ENCODE measurements at places on chromosomes 7 and 10.
A peak's percentile ranks its signal among the peaks of the same experiment; 100 is the strongest.

- no peak for DNase-seq
These were observed 3.7 kb upstream of the PCOLCE start for GRCh38 chr7:100598425-100598824.

- no peak for DNase-seq
These were observed 12.4 kb upstream of the SEMA3A start for GRCh38 chr7:84207025-84207424.

GRCh38 chr7:12291870-12292269 is 80.8 kb downstream of the TMEM106B start:
- peak; percentile 9 for DNase-seq

GRCh38 chr10:96642973-96643372 is 56.2 kb upstream of the TM9SF3 start:
- peak; percentile 45 for DNase-seq

DNA sequence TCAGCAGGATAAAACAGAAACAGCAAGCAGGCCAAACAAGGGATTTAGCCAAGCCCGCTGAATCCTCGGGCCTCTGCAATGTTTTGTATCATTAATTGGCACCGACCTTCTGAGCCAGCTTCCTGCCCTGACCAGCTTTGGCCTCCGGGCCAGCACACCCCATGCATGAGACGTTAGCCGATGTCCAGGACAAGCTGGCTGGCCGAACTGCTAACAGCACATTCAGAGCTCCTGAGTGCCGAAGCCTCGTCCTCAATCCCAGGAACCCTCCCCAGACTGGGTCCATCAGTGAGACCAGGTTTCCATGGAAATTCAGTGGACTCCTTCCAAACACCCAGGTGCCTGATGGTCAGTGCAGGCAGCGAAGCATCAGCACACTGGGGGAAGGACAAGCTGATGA is 134.3 kb upstream of the PFKP start:
- DNase-seq: no peak

- peak; percentile 55 for DNase-seq
These were observed 5.4 kb downstream of the ZC3HAV1 start for GRCh38 chr7:139104091-139104450.

- DNase-seq: no peak
These were observed 807.1 kb upstream of the KCND2 start for GRCh38 chr7:119465798-119466305.

- no peak for DNase-seq
These were observed 41.7 kb downstream of the CTBP2 start for GRCh38 chr10:125118701-125119100.

DNA sequence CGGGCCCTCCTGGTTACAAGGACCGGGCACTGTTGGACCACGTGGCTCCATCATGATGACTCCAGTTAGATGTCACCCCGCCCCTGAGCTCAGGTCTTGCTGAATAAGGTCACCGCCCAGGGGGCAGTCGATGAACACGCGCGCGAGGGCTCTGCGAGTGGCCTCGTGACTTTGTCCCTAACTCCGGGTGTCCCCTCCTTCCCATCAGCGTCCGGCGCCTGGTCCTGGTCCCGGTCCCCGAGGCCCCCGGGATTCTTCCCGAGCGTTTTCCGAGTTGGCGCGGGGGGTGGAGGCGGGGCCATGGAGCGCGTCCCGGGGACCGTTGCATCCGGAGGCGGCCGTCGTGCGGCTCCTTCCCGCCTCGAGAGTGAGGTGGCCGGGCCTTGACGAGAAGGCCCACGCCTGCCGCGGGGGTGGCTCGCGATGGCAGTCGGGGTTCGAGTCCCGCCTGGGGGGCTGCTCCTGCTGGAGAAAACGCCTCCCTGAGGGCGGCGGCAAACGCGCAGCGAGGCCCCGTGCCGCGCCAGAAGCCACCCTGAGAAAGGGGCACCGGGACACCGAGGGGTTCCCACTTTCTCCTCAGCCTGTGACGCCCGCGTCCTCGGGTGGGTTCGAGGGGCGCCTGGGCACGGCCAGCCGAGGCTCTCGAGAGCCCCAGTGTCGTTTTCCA is 569 bp upstream of the NPTX2 start:
- DNase-seq: no peak

GRCh38 chr10:109820620-109821405 is 102.5 kb downstream of the XPNPEP1 start:
- no peak for DNase-seq

DNA sequence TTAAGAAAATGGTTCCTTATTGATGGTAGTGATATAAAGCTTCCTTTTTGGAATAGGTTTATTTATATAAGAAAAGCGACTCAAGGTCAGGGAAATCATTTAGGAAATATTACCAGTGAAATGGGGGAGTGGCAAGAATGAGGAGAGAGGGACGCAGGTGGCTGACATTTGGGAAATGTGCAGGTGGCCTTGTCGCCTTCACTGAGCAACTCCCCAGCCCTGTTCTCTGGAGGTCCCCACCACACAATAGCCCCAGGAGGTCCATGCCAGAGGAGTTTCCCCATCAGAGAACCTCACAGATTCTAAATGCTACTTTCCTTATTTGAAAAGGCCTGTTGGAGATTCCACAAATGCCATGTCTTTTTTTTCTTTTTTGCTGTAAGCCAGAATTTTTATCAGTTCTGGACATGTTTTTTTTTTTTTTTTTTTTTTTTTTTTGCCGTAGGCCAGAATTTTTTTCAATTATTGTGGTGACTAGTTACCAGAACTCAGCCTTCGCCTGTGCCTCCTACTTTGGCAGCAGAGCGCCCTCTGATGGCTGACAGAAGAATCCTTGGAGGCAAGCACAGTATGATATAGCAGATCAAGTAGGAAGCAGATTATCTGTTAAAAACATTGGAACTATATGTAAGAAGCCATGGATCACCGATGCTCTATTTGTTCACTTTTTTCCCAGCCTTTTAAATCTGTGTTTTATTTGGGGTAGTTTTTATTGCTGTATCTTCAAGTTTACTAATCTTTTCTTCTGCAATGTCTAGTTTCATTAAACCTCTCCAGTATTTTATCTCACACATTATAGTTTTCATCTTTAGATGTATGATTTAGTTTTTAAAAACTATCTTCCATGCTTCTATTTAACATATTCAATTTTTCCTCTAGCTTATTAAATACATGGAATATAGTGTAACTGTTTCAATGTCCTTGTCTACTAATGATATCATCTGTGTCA is 18.6 kb downstream of the OPALIN start:
- peak; percentile 62 for DNase-seq

DNA sequence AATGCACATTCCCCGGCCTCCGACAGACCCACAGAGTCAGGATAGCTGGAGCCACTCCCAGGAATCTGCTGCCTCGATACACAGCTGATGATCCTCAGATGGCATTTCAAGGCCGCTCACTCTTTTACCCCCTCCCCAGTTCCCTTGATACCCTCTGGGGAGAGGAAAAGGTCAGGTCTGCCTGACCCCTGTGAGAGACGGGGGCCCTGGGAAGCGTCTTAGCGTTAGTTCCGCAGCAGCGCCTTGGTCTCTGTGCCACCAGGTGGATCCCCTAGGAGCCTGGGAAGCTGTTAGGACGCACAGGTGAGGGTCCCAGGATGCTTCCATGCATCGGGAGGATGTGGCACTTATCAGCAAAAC is 420.5 kb upstream of the FOXK1 start:
- DNase-seq: no peak

DNA sequence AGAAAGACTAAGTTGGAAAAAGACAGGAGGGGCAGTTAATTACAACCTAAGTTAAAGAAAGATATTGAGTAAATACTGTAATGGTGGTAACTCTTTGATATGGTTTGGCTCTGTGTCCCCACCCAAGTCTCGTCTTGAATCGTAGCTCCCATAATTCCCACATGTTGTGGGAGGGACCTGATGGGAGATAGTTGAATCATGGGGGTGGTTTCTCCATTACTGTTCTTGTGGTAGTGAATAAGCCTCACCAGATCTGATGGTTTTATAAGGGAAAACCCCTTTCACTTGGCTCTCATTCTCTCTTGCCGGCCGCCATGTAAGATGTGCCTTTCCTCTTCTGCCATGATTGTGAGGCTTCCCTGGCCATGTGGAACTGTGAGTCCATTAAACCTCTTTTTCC is 143.8 kb downstream of the GRK5 start:
- DNase-seq: no peak

- no peak for DNase-seq
These were observed 11.7 kb upstream of the ZNF680 start for GRCh38 chr7:64574540-64575099.

- DNase-seq: no peak
These were observed 68.0 kb downstream of the SEPTIN14 start for GRCh38 chr7:55794527-55794926.

GRCh38 chr10:69629897-69630650 is at the start of gene FAM241B:
FAM241B (plus strand) TSS chr10:69630247; CDS start chr10:69631744, 1,497 bp downstream.
- DNase-seq: peak; percentile 75

GRCh38 chr7:48279420-48279819 is 108.2 kb downstream of the ABCA13 start:
- DNase-seq: no peak

GRCh38 chr10:14384116-14384730 is 53.5 kb upstream of the FRMD4A start:
- no peak for DNase-seq

- no peak for DNase-seq
These were observed 69.3 kb upstream of the C7orf33 start for GRCh38 chr7:148521271-148521670.

GRCh38 chr10:69492091-69492745 is 41.0 kb downstream of the TSPAN15 start:
- DNase-seq: no peak

DNA sequence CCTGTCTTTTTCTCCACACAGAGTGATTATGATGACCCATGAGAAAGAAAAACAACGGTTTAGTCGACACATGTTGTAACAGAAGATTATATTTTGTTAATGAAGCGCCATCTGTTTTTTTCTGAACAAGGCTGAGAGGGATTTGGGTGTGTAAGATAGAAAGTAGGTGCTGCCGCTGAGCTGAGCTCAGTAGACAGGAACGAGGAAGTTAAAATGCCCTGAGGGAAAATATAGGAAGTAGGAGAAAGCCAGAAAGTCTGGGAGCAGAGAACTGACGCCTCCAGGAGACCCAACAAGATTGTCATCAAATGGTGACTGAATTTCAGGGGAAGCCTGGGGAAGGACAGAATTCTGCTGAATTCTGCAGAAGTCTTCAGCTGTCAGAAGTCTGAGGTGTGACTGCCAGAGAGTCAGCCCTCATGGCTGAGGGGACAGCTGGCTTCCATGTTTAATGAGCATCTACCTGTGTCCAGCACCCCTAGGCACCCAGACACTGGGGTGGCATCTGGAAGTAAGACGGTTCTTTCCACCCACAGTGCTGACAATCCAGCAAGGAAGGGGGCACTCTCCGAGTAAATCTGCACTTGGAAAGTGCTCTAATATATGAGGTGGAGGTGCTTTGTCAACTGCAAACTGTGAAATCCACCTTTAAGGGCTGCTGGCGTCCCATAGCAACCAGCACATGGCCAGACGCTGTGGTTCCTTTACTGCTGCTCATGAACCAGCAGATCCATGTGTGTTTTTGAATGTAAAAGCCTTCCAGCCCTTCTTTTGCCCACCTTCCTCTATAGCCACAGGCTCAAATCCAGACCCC is 12.5 kb upstream of the TSPAN15 start:
- no peak for DNase-seq

GRCh38 chr10:62594093-62594520 is 210.4 kb upstream of the ADO start:
- DNase-seq: peak; percentile 58

DNA sequence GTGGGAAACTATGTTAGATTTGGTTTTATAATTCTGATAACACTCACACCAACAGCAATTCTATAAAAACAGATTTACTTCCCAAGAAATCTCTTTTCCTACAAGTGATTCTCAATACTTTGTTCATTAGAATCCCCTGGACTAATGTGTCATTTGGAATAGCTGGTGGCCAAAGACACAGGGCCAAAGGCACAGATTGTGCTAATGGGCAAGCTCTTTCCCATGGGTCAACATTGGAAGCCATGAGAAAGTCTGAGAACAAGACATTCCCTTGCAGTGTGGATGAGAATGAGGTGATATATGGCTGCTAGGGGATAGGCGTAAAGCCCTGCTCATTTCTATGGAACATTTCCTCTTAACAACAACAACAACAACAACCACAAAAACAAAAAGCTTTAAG is 153.8 kb downstream of the AMPH start:
- DNase-seq: no peak

- no peak for DNase-seq
These were observed 370.3 kb upstream of the NFE2L3 start for GRCh38 chr7:25781704-25782103.

- no peak for DNase-seq
These were observed 14.9 kb upstream of the MRPS24 start for GRCh38 chr7:43884209-43884608.

- peak; percentile 39 for DNase-seq
These were observed 19.8 kb upstream of the PRRT4 start for GRCh38 chr7:128381161-128381821.

- no peak for DNase-seq
These were observed 233.4 kb downstream of the WDR37 start for GRCh38 chr10:1289591-1289990.

GRCh38 chr10:132746801-132747625 is 38.9 kb downstream of the NKX6-2 start:
- no peak for DNase-seq

DNA sequence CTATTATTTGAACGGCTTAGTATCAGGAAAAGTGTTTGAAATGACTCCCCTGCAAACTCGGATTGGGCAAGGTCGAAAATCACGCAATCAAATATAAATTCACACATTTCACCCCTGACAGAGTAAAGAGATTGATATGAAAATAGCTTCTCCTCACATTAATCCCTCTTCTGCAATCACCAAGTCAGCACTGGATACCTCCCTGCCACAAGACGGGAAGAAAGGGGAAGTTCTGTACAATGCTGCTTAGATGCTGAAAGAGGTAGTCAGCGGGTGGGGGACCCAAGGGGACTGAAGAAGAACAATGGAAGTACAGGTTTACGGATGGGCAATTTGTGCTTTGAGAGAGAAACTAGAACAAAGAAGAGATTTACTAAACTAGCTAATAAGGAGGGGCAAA is 72.0 kb upstream of the ANK3 start:
- no peak for DNase-seq

DNA sequence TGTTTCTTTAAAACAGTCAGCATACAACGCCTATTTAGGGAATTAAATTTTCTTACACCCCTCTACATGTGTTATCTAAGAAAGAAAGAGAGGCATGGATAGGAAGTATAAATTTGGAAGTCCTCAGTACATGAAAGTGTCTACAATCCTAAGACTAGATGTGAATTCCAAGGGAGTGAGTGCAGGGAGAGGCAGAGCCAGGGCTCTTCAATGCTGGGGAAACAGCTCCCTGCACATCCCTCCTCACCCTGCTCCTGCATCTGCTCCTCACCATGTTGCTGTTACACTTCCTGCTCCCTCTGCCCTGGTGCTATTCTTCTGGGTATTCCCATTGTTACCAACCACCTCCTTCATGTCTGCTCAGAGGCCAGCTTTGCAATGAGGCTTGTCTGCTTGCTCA is 229.1 kb upstream of the AKR1E2 start:
- DNase-seq: no peak

DNA sequence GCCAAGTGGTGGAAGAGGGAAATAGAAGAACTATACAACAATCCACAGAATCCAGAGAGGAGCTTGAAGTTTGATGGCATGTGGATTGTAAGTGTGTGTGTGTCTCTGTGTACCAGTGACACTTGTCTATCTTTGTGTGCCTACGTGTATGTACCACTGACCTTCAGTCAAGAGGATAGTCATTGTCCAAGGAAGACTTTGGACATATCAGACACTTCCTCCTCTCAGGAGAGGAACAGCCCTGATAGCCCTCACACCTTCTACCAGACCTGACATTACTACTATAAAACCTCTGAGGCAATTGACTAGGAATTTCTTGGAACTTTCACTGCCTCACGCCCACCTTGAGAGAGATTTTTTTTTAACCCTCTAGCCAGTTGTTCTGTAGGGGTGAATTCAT is 19.6 kb upstream of the MGAM2 start:
- DNase-seq: no peak

Data from stimulated activated CD4-positive, alpha-beta T cell treated with anti-CD3 and anti-CD28 coated beads, Interleukin-4, amount 100 ng/mL, for 24 hours (primary cell).